ENCODE measurements at places on chromosomes 16 and 17.

DNA sequence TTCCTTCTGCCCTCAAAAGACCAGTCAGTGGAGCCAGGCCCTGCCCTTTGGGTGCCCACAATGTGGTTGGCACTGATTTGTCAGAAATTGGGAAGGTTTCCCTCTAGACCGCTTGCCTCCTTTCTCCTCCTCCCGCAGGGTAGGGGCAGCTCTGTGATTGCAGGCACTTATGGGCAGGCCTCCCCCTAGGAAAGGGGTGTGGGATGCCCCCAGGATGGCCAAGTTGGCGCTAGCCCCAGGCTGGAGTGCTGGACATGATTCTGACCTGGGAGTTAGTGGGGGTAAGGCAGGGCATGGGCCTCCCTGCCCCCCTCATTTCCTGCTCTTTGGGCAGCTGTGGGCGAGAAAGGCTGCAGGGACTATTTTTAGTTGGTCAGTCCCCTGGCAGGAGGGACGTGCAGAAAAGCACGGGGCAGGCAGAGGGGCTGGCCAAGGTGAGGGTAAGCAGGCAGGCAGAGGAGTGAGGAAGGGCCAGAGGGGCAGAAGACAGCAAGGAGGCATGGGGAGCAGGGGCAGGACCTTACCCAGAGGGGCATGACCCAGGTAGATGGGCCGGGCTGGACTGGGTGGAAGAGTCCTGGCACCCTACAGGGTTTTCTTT, 3.3 kb downstream of the RARA start:
- no peaks in the 10 kb centered on the region for H3K27me3 ChIP-seq
- H3K36me3 ChIP-seq = no peaks in the 10 kb centered on the region
- H3K4me1 ChIP-seq = peaks cover 34% of the 10 kb centered on the region
- no peak overlapping the region for H3K27ac ChIP-seq
- DNase-seq = no peak

DNA sequence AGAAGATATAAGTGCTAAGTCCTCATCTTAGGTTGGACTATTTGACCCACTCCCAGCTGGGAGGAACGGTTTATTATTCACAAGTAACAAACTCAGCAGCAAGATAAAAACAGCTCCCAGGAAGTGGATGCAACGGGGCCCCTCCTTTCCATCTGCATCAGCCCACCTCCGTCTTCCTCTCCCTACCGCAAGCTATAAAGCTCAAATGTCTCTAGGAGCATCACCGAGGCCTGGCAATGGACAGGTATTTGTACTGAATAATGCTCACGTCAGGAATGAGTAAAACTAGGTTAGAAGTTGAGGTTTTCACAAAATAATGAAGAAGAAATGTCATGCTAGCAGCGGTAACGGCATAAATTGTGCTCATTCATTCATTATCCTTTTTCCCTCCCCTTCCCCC, 408.7 kb upstream of the PSMD7 start:
- H3K27me3 ChIP-seq = no peaks in the 10 kb centered on the region
- no peak for DNase-seq
- H3K4me1 ChIP-seq = no peaks in the 10 kb centered on the region
- H3K27ac ChIP-seq = no peak overlapping the region
- H3K4me3 ChIP-seq = no peak overlapping the region

- peaks cover 3% of the 10 kb centered on the region for H3K36me3 ChIP-seq
- H3K27me3 ChIP-seq = no peaks in the 10 kb centered on the region
- DNase-seq = no peak
- H3K27ac ChIP-seq = no peak overlapping the region
Observed at GRCh38 chr17:63279498-63280230, 166.4 kb downstream of the CYB561 start.

- no peaks in the 10 kb centered on the region for H3K27me3 ChIP-seq
- peaks cover 31% of the 10 kb centered on the region for H3K36me3 ChIP-seq
- peaks cover 11% of the 10 kb centered on the region for H3K4me1 ChIP-seq
- DNase-seq = no peak
- H3K27ac ChIP-seq = no peak overlapping the region
- no peak overlapping the region for H3K4me3 ChIP-seq
Observed at GRCh38 chr17:521183-521525, 168.5 kb upstream of the RPH3AL start.

- no peak for DNase-seq
- no peaks in the 10 kb centered on the region for H3K4me1 ChIP-seq
- no peak overlapping the region for H3K27ac ChIP-seq
- H3K4me3 ChIP-seq = no peak overlapping the region
- H3K27me3 ChIP-seq = peaks cover 24% of the 10 kb centered on the region
Observed at GRCh38 chr17:79826204-79826680, 13.0 kb downstream of the CBX4 start.

DNA sequence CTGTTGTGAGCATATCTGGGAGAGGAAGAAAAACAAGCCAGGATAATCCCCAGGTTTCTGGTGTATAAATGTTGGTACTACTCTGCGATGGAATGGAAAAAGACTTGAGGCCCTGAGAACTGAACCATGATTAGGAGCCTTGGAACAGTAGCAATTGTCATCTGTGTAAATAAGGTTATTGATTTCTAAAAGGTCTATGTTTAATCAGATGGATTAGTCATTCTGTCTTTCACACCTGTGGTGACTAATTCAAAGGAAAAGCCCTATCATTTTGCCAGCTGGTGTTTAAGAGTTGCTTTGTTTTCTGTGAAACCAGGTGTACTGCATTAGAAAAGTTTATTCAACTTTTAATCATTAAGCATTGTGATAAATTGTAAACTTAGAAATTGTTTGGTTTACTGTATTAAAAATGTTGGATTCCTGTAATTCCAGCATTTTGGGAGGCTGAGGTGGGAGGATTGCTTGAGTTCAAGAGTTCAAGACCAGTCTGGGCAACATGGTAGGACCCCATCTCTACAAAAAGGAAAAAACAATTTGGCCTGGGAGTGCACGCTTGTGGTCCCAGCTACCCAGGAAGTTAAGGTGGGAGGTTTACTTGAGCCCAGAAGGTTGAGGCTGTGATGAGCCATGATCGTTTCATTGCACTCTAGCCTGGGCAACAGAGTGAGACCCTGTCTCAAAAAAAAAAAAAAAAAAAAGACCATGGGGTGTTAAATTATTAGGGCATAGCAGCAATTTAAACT, 29.0 kb upstream of the KPNB1 start:
- peak overlapping the region; percentile 14 for H3K27ac ChIP-seq
- no peak for DNase-seq
- H3K4me3 ChIP-seq = no peak overlapping the region
- H3K36me3 ChIP-seq = peaks cover 20% of the 10 kb centered on the region

DNA sequence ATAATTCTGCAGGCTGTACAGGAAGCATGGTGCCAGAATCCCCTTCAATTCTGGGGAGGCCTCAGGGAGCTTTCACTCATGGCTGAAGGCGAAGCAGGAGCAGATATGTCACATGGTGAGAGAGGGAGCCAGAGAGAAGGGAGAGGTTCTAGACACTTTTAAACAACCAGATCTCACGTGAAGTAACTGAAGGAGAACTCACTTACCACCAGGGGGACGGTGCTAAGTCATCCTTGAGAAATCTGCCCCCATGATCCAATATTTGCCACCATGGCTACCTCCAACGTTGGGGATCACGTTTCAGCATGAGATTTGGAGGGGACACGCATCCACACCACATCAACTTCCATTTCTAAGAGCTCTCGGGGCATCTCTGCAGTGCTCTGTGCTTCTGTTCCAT, 37.4 kb upstream of the GNA13 start:
- no peak overlapping the region for H3K4me3 ChIP-seq
- H3K36me3 ChIP-seq = no peaks in the 10 kb centered on the region
- peak; percentile 50 for DNase-seq

DNA sequence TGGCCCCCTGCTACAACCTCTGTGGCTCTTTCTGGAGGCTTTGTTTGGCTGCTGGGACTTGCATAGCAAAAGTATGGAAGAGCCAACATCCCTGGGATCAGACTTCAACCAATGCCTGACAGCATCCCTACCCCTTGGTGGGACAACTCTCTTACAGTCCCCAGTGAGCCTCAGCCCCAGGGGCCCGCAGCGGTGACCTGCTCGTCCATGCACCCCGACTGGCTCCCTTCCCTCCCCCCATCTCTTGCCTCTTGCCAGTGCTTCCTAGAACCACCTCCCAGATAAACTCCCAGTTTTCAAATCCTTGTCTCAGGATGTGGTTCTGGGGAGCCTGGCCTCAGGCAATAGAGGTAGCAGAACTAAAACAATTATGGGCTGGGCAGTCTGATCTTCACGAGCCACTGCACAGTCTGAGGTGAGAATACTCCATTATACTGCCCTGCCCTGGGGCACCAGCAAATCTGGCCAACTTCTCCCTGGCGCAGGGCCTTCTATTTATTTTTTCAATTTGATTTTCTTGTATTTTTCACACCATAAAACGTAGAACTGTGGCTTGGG, 86.6 kb upstream of the BRD7 start:
- H3K4me1 ChIP-seq = no peaks in the 10 kb centered on the region
- no peaks in the 10 kb centered on the region for H3K36me3 ChIP-seq
- H3K4me3 ChIP-seq = no peak overlapping the region
- no peak for DNase-seq
- H3K27me3 ChIP-seq = no peaks in the 10 kb centered on the region
- no peak overlapping the region for H3K27ac ChIP-seq

- H3K27me3 ChIP-seq = peaks cover 9% of the 10 kb centered on the region
- H3K4me1 ChIP-seq = peaks cover 36% of the 10 kb centered on the region
- DNase-seq = peak; percentile 47
- no peaks in the 10 kb centered on the region for H3K36me3 ChIP-seq
Observed at GRCh38 chr17:29592850-29593551, at the start of gene ANKRD13B. Gene ANKRD13B (plus strand): TSS chr17:29593132. CDS start chr17:29593622, 490 bp downstream.

GRCh38 chr16:79509211-79509631, 91.3 kb downstream of the MAF start:
- H3K4me1 ChIP-seq = peaks cover 4% of the 10 kb centered on the region
- H3K4me3 ChIP-seq = no peak overlapping the region
- DNase-seq = no peak
- no peaks in the 10 kb centered on the region for H3K27me3 ChIP-seq
- no peak overlapping the region for H3K27ac ChIP-seq

- DNase-seq = no peak
- H3K27ac ChIP-seq = no peak overlapping the region
- H3K27me3 ChIP-seq = no peaks in the 10 kb centered on the region
- peaks cover 54% of the 10 kb centered on the region for H3K36me3 ChIP-seq
Observed at GRCh38 chr16:685967-686366, 1.8 kb upstream of the JMJD8 start.

DNA sequence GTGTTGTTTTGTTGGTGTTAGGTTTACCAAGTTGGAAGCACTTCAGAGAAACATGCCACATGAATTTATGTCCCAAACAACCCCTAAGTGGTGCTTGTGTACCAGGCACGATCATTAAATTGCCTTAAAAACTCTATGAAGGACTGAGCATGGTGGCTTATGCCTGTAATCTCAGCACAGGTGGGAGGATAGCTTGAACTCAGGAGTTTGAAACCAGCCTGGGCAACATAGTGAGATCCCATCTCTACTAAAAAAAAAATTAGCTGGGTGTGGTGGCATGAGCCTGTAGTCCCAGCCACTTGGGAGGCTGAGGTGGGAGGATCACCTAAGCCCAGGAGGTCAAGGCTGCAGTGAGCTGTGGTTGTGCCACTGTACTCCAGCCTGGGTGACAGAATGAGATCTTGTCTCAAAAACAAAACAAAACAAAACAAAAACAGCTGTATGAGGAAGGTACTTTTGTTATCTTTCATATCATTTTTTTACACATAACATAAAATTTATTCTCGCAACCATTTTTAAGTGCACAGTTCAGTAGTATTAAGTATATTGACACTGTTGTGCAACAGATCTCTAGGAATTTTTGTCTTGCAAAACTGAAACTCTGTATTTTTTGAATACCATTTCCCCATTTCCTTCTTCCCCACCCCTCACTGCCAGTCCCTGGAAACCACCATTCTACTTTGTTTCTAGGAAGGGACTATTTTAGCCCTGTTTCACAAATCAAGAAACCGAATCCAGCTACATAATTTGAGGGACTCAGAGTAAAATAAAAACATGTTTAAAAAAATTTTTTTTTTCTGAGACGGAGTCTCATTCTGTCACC, 14.3 kb upstream of the RBBP6 start:
- peak; percentile 43 for DNase-seq
- no peaks in the 10 kb centered on the region for H3K27me3 ChIP-seq
- H3K36me3 ChIP-seq = no peaks in the 10 kb centered on the region
- H3K27ac ChIP-seq = peak overlapping the region; percentile 87
- H3K4me1 ChIP-seq = peaks cover 20% of the 10 kb centered on the region

DNA sequence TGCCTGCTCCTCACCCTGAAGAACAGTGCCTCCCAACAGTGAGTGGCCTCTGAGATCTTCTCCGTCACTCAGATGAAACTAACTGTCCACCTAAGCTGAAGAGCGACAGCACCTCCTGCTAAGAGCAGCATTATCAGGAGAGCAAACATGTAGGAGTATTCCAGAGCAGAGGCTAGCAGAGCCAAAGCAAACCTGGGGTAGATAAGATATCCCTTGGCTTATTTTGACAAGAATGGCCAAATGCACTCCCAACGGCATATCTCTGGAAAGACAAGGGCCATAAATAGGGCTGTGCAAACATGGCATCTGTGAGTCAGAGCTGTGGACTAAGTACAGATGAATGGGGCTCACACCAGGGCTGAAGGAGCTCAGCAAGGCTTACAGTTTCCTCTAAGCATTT, 96.3 kb downstream of the NDEL1 start:
- H3K27ac ChIP-seq = no peak overlapping the region
- no peak overlapping the region for H3K4me3 ChIP-seq
- no peak for DNase-seq
- H3K36me3 ChIP-seq = peaks cover 28% of the 10 kb centered on the region
- H3K27me3 ChIP-seq = no peaks in the 10 kb centered on the region

DNA sequence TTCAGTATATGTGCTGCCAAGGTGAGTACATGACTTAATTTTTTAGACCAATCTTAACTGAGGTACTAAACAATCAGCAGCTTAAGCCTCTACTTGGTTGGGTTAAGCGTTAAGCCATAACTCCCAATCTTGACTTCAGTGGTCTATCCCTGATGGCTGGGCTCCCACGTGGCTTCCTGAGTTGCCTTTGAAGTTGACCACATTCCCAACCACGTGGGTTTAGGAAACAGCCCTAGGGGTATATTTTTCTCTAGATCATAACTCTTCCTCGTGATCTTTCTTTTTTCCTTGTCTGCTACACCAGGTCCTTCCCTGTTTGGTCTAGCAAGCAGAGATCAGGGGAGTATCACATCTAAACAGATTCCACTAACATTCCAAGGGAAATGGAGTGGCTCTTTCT, 20.1 kb upstream of the PIRT start:
- H3K27me3 ChIP-seq = no peaks in the 10 kb centered on the region
- H3K27ac ChIP-seq = no peak overlapping the region
- DNase-seq = no peak
- no peak overlapping the region for H3K4me3 ChIP-seq

Measured in trophoblast cell (in vitro differentiated cells and primary cell).